Chondrocyte (in vitro differentiated cells): ENCODE measurements at places on chromosomes 12 and 14. TPM values are rescaled to one million over a fixed set of nuclear protein-coding genes. Genes with fewer than 3 reads are reported as not detected.

DNA sequence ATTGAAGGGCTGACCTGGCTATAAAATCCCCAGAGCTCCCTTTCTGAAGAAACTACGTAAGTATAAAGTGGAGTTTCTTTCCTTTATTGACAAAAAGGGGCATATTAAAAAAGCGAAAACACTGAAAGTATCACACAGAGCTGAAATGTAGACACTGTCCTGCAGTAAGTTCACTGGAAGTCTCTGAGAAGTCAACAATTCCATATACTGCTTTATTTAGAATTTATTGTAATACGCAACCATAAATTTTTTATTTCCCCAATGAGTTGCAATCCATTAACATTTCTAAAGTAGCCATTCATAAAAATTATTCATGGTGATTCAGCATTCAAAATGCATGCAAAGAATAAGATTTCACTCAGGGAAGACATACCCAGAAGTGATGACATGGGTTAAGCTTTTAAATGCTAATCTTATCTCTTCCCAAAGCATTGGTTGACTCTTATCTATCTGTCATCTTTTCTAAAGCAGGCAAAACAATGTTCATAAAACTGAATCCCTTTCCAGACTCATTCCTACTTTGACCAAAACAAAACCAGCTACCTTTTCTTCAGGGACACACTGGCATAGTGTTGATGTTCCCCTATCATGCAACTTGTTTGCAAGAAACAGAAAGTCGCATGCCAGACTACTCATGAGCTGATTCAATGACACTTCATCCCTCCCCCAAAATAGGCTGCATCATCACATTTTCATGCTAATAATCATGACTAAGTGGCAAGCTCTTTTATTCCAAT is 17.3 kb downstream of the KITLG start:
- DNase-seq = no peak

GRCh38 chr12:9127936-9128663 is 12.4 kb upstream of the A2M start:
- no peak for DNase-seq

DNA sequence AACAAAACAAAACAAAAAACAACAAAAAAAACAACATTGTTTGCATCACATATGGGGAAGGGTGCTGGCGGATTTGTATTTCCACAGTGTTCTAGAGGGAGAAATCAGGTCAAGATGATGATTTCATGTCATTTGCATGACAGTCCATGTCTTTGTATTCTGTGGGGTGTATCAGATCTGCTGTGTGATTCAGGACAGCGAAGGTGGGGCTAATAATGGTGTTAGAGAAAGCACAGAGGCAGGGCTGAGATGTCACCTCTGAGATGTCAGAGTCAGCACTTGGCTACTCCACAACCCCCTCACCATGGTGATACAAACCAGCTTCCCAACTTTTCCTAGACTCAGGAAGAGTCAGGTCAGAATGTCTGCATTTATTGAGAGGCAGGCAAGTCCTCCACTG is 543.2 kb downstream of the BCL11B start:
- no peak for DNase-seq

DNA sequence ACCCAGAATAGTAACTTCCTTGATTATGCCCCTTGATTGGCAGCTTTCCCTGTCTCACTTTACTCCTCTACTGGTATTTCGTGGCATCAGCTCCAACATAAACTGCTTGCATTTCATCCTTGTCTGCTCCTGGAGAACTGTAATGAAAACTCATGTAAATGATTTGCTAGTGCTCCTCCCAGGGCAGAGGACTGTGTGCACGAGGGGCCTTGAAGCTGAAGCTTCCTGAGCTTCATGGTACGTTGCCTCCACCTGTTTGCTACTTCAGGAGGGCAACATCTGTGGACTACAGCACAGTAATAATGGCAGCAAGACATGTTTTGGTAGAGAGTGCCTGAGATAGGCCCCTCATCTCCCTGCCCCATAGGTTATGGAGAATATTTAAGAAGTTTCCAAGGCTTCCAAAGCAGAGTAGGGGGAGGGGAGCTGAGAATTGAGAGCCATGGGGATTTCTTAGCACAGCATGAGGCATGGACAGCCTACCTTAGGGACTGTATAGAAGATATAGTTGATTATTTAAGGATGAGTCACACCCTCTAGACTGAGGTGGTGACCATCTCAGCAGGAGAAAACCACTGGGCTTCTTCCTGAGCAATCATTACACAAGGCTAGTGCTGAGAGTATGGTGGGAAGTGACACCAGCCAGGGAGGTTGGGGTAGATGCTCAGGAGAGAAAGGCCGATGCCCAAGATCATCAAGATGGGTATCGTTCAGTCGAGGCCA is 29.5 kb downstream of the CCDC198 start:
- no peak for DNase-seq

- DNase-seq = no peak
Measured at GRCh38 chr12:115988212-115988611, 289.3 kb downstream of the MED13L start.

DNA sequence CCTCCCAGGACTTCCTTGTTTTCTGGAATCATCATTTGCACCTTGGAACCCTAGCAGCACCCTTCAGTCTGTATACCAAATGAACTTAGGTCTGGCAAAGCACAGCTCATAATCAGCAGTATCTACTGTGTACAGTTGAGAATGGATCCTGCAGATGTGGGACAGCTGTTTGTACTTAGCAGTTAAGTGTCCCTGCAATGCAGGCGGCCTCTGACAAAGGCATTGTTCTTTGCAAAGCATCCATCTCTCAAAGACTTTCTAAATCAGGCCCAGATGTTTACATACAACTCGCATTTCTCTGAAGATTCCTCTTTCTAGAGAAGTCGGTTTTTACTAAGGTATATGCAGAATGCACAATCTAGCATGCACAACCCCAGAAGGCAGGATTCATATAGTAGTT is 170.5 kb upstream of the RBM19 start:
- no peak for DNase-seq

DNA sequence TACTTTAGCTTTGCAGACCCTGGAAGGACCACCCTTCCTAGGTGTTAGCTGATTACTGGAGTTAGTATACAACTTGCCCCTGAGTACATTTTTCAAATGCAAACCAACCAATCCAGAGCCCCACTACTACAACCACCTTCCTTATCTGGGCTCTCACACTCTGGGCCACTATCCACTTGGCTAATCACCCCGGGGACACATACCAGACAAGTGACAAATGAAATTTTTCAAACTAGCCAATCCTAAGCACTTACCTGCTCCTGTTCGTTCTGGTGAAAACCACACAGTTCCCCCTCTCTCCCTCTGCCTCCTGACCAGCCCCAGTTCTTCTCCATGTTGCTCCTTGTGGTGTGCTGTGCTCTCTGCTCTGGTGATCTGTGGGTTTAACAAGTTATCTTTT is 140.4 kb downstream of the CNTN1 start:
- DNase-seq = no peak

- no peak for DNase-seq
Measured at GRCh38 chr12:131002216-131002631, 48.5 kb downstream of the ADGRD1 start.

- DNase-seq = no peak
Measured at GRCh38 chr14:80845856-80846255, 95.7 kb downstream of the CEP128 start.

ESRRB gene
- total RNA-seq = 0.13 to 0.24 TPM (median 0.15 TPM) in 3 replicates

KRT78 gene
- not detected in 3 replicates for total RNA-seq

GRCh38 chr14:74604911-74605310 is 7.1 kb downstream of the LTBP2 start:
- no peak for DNase-seq

GRCh38 chr12:76820888-76821482 is 57.1 kb downstream of the ZDHHC17 start:
- DNase-seq = no peak

ZNF705A gene
- total RNA-seq = not detected in 3 replicates

GRCh38 chr12:116508145-116509121 is 50.7 kb upstream of the MAP1LC3B2 start:
- no peak for DNase-seq

DNA sequence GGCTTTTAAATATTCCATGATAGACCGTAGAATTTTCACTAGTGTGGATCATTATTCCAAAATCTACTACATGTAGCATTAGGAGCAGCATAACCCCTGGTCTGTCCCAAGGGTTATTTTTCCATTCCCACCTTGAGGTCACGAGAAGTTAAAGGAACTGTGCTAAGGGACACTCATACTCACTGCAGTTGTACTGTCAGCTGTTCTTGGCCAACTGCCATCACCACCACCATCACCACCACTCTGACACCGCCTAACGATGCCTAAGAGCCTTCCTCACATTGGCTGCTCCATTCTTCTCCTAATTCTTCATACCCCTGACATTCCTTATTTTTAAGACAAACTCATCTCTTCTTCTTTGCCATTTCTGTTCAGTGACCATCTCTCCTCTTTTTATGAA is 13.4 kb upstream of the PTGDR start:
- DNase-seq = no peak

SLC4A8 gene
- 2.4 to 5.4 TPM (median 2.7 TPM) in 3 replicates for total RNA-seq

LRRK2 gene
- 0.05 to 0.36 TPM (median 0.35 TPM) in 3 replicates for total RNA-seq
